ENCODE measurements at places on chromosomes 5 and 9.
A peak's percentile ranks its signal among the peaks of the same experiment; 100 is the strongest.

- DNase-seq, result no peak
These were observed 27.1 kb downstream of the CDH9 start for GRCh38 chr5:27011274-27011673.

DNA sequence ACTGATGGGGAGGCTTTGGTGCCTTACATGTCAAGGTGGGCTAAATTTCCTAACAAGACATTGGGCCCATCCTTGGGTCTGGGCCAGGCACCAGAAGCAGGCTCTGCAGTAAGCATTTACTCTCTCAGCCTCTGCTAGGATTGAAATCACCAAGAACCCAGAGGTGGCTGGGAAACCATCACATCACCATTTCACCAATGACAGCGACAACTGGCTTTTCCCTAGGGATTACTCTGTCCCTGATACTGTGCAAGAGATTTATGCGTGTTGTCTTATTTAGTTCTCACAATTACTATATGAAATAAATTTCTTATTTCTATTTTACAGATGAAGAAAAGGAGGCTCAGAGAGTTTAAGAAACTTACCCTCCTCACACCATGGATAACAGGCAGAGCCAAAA lies 342.2 kb downstream of the ARHGEF28 start:
- DNase-seq, result no peak

GRCh38 chr9:97394881-97395280 lies 17.0 kb upstream of the TDRD7 start:
- no peak for DNase-seq

DNA sequence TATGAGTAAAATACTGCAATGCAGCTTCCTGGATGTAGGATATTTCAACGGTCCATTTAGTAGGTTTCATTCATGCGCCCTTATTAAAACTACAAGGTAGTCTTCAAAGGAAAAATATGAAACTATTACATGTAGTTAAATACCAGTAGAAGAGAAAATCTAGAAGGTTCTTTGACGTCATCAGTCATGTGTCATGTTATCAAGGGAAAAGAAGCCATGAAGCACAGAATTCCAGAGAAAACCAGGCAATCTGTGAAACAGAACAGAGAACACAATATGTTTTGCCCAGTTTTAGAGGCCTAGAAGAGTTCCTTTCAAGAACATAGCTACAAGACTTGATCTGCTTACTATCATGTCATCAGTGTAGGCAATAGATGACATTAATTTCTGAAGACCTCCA lies 38.4 kb downstream of the BNC2 start:
- DNase-seq, result no peak

DNA sequence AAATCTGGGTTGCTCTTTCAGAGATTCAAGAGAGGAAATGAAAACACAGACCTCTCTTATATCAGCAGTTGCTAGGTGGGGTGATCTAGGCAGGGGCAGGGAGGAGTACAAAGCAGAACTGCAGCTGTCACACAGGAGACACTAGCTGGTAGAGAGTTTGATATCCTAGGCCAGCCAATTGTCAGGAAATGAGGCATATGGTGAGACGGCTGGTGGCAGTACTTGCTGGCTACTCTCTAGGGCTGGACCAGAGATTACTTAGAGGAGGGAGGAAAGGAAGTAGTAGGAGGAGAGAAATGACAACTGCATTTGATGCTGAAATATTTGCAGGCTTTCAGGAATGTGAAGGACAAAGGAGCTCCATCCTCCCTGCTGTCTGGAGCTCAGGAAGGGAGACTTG lies 113.8 kb downstream of the TRIM32 start:
- peak; percentile 35 for DNase-seq

DNA sequence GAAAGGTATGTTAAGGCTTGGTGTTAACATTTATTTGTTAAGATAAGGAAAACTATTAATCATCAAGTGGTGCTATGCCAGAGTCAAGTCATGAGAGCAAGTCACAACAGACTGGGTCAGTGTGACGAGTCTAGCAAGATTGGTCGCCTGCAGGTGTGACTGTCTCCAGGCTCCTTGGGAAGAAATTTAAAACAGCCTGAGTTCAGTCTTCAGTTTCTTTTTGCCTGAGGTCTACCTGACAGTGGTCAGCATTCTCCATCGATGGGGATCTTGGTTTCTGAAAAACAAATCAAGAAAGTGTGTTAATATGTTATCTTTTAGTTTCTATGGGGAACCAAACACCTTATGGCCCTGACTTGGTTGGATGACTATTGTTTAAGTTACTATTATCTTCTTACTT lies 56.3 kb downstream of the CETN3 start:
- DNase-seq, result no peak

DNA sequence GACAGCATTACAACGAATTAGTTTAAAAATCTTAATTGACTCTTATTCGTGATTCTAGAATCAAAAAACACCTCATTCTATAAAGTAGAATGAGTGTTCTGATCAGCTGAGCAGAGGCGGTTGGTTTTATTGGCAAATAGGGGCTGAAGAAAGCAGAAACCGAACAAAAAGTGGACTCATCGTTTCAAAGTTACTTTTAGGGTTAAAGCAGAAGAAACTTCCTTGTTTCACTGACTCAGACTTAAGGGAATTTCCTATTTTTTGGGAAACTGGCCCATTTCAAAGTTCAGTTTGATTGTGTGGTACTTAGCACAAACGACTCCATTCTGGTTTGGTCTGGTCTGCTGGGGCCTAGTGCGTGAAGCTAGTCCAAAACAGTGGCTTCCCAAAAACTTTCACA lies 862 bp upstream of the NDUFB6 start:
- no peak for DNase-seq

DNA sequence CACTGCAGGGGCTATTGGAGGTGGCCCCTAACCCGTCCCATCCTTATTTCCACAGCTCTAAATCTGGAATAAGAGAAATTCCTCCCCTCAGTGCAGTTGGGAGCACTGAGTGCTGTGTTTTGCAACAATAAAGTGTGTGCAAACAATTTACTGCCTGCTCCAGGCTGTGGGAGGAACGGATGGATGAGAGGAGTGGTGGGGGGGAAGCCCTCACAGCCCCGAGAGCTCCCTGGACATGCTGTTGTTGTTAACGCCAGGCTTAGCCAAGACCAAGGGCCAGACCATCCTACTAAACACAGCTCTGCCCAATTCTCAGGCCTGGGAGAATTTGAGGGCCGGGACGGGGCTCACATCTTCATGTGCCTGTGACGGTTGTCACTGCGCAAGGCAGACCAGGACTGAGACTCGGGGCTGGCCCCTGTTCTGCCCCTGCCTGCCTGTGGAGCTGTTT lies 200.2 kb downstream of the DAB2IP start:
- DNase-seq, result no peak

DNA sequence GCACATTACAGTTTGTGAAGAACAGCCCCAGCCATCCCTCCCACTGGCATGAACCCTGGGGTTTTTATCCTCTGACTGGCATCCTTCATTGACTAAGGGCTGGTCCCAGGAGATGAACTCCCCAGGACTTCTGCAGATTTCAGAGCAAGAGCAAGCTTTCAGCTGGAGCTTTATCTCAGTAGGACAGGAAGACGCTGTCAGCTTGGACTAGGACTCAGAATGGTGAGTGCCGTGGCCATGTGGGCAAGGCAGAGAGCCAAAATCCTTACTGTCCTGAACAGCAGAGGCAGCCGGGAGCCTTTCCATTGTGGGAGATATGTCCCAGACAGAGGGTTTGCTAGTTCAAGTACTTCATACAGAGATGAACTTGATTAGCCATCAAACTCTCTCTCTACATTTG lies 3.2 kb upstream of the ACOT12 start:
- peak; percentile 51 for DNase-seq

- no peak for DNase-seq
These were observed 51.3 kb downstream of the SLC12A7 start for GRCh38 chr5:1060535-1060981.

DNA sequence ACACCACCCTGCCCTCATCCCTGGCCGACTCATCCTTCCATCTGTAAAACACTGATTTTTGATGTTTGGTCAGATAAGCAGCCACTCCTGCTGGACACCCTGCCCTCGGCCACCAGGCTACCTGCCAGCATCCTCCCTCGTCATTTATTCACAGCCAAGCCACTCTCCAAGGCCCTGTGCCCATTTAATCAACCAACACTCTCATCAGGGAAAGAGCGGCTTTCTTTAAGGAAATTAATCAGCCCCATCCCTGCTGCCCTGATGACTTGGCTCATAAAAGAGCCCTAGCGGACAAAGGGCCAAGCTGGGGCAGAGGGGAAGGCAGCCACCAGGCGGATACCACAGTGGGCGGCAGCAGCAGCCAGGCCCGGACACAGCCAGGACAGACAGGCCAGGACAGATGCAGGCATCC lies 52.4 kb downstream of the GOLM1 start:
- no peak for DNase-seq

- DNase-seq, result peak; percentile 37
These were observed 37.8 kb upstream of the SPDL1 start for GRCh38 chr5:169545762-169546161.

- no peak for DNase-seq
These were observed 294.9 kb downstream of the NR3C1 start for GRCh38 chr5:143108498-143109128.

DNA sequence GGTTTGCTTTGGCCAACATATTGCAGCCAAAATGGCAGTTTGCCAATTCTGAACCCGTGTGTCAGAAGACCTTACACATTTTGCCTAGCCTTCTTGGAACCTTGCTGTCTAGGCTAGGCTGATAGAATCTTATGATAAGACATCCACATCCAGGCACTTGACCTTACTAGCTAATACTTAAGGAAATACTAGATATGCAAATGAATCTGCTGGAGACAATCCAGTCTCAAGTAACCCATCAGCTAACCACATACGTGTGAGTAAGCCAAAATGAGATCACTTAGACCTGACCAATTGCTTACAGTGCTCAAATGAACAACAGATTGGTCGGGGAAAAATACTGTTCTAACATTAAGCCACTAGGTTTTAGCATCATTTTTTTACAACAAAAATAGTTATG lies 1504.6 kb upstream of the CDH9 start:
- DNase-seq, result peak; percentile 65

DNA sequence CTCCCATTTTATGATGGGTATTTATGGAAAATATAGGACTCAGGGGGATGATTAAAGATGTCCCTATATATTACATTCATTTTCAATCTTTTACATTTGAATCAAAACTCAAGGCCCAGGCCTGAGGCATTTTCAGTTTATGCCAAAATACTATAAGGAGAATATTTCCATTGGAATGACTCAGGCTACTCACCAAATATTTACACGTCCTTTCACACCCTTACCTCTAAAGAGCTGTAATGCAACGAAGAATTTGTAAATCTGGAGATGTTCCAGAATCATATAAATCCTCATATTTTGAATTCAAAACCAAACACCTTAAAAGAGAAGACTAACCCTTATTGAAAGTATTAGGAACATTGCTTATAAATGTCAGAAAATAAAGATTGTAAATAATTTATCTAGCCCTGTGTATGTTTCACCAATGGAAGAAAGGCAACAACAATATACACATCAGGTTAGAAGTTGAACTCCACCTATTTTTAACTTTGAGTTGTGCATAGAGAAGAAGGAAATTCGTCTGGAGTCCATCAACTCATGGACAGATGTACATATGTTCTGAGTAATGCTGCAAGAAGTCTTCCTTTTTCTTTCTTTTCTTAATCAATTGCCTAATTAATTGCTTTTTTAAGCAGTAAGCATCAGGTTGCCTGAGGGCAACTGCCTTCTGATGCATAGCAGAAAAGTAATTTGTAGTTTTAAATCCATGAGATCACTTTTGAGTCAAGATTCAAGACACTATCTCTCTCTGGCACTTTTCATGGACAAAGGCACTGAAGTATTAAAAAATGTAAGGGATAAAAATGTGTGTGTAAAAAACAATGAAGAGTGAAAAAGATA lies 579.3 kb upstream of the RGMB start:
- DNase-seq, result no peak

- no peak for DNase-seq
These were observed 48.4 kb upstream of the SNAPC3 start for GRCh38 chr9:15374310-15374709.

DNA sequence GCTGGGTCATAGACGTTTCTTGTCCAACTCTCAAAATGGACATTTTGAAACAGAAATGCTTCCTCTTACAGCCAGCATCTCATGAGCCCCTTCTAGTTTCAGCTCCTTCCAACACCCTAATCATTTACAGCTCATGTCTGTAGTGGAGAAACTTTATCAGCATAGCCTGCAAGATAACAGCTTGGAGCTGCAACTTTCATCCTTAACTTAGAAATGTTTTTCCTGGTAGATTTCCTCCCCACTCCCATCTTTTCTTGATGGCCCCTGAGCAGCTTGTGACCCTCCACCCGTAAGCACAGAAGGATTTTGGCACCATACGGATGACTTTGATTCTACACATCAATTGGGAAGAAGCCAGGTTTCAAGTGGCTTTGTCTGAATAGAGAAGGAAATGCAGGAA lies 53.5 kb upstream of the TGFBR1 start:
- no peak for DNase-seq

GRCh38 chr5:143398451-143399237 lies 4.8 kb downstream of the NR3C1 start:
- no peak for DNase-seq

- DNase-seq, result no peak
These were observed 331.3 kb upstream of the CCNG1 start for GRCh38 chr5:163106098-163106497.

DNA sequence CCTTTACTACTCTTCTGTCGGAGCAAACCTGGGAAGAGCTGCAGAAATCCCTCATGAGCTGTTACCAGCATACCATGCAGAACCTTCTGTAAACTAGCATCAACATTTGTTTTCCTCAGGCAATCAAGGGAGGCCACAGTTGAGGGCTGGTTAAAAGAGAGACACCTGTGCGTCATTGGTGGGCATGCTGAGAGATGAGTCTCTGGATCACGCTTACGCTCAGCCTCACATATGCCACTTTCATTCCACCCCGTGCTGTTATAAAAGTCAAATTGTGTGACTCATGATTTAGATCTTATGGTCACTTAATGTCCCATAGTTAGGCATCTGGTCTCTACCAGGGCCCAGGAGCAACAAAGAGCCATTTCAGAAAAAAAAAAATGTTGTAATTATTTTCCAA lies 18.1 kb upstream of the ICE1 start:
- DNase-seq, result peak; percentile 73

DNA sequence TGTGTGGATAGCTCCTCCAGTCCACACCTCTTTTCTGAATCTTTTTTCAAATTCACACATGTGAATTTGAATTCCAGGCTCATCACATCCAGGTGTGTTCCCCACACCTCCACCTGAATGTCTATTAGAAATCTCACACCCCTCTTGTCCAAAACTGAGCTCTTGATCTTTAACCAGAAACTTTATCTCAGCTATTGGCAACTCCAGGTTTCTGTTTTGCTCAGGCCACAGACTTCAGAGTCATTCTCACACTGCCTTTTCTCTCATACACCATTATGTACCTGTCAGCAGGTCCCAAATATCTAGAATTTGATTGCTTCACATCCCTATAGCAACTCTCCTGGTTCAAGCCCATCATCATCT lies 11.6 kb downstream of the NIPSNAP3B start:
- DNase-seq, result no peak

All from fibroblast of skin of back (primary cell).